Osteocyte (in vitro differentiated cells): ENCODE measurements at places on chromosomes 3 and 15. TPM values are rescaled to one million over a fixed set of nuclear protein-coding genes. Genes with fewer than 3 reads are reported as not detected.

DNA sequence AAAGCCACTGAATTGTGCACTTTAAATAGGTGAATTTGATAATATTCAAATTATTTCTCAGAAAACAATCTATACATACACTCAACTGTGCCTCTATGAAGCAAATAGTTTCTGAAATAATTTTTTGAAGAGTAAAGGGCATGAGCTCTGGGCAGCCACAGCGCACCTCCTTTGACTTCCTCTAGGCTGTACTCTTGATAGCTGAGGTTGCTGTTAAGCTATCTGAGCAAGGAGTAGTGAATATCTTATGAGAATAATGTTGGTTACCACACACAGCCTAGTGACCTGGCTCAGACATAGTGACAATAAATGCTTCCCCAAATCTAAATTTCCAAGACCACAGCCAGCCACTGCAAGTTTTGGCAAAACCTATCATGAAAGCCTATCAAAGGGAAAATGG lies 11.6 kb upstream of the SEC61A1 start:
- H3K4me1 ChIP-seq, result no peaks in the 10 kb centered on the region
- H3K27ac ChIP-seq, result no peak overlapping the region
- H3K27me3 ChIP-seq, result peaks cover 53% of the 10 kb centered on the region
- DNase-seq, result no peak
- no peaks in the 10 kb centered on the region for H3K36me3 ChIP-seq

DNA sequence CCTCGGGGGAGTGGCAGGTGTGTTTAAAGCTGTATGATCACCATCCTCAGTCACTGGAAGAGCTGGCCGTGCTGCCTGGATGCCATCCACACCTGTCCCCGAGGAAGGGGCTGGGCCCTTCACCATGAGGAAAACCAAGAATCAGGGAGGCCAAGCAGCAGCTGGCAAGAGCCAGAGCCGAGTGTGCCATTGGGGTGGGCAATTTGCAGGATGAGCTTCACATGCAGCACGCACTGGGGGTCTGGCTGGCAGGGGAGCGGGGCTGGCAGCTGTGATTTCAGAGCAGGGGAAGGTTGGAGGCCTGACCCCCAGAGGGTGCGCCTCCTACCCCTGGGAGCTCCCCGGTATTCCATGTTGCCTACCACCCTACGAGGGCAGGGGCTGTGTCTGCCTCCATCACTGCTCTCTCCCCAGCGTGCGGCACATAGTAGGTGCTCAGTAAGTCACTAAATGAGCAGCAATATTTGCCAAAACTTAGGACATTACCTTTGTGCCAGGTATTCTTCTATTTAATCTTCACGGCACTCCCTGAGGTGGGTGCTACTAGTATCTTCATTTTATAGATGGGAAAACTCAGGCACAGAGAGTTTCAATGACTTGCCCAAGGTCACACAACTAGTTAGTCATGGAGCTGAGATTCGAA lies 30.3 kb upstream of the IQSEC1 start:
- H3K4me3 ChIP-seq, result no peak overlapping the region
- H3K27ac ChIP-seq, result no peak overlapping the region

- H3K4me3 ChIP-seq, result no peak overlapping the region
- no peaks in the 10 kb centered on the region for H3K27me3 ChIP-seq
- H3K27ac ChIP-seq, result no peak overlapping the region
Measured at GRCh38 chr3:217099-217813, 20.7 kb downstream of the CHL1 start.

- DNase-seq, result no peak
- H3K27me3 ChIP-seq, result no peaks in the 10 kb centered on the region
- peak overlapping the region; percentile 40 for H3K27ac ChIP-seq
- H3K4me3 ChIP-seq, result no peak overlapping the region
- H3K36me3 ChIP-seq, result peaks cover 32% of the 10 kb centered on the region
Measured at GRCh38 chr3:197083486-197083885, 53.9 kb upstream of the MELTF start.

DNA sequence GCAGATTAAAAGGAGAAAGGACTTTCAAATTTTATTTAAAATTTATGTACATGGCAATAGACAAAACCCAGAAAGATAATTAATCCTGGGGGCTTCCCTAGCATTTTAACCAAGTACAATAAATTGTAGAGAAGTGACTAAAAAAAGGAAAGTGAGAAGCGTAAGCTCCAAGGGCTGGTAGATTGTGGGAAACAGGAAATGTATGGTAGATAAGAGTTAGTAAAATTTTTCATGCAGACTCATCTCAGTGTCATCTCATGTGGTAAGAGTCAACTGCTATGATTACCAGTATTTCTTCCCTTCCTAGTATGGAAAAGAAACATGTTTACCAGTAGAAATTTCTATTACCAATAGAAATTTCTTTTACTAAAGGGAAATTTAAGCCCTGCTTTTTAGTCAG lies 464.3 kb upstream of the AGTR1 start:
- H3K4me1 ChIP-seq, result peaks cover 12% of the 10 kb centered on the region
- DNase-seq, result no peak
- no peaks in the 10 kb centered on the region for H3K27me3 ChIP-seq
- no peak overlapping the region for H3K4me3 ChIP-seq

- peaks cover 5% of the 10 kb centered on the region for H3K36me3 ChIP-seq
- H3K4me3 ChIP-seq, result no peak overlapping the region
- H3K4me1 ChIP-seq, result no peaks in the 10 kb centered on the region
Measured at GRCh38 chr3:48891606-48892005, 7.1 kb downstream of the SLC25A20 start.

- peaks cover 7% of the 10 kb centered on the region for H3K36me3 ChIP-seq
- no peak overlapping the region for H3K4me3 ChIP-seq
- no peak for DNase-seq
- no peaks in the 10 kb centered on the region for H3K27me3 ChIP-seq
Measured at GRCh38 chr3:107643038-107643883, 120.5 kb downstream of the BBX start.

GRCh38 chr3:154764856-154765640 lies 315.1 kb upstream of the MME start:
- H3K4me1 ChIP-seq, result peaks cover 2% of the 10 kb centered on the region
- no peaks in the 10 kb centered on the region for H3K36me3 ChIP-seq
- no peaks in the 10 kb centered on the region for H3K27me3 ChIP-seq
- H3K4me3 ChIP-seq, result no peak overlapping the region
- DNase-seq, result no peak

- peaks cover 2% of the 10 kb centered on the region for H3K36me3 ChIP-seq
- H3K4me1 ChIP-seq, result peaks cover 48% of the 10 kb centered on the region
- no peaks in the 10 kb centered on the region for H3K27me3 ChIP-seq
- H3K27ac ChIP-seq, result peak overlapping the region; percentile 87
- no peak for DNase-seq
Measured at GRCh38 chr3:37862903-37863815, 1.5 kb downstream of the CTDSPL start.

GRCh38 chr3:141368925-141369794 lies 856 bp downstream of the ZBTB38 start:
- H3K4me3 ChIP-seq, result peak overlapping the region; percentile 64
- peaks cover 56% of the 10 kb centered on the region for H3K4me1 ChIP-seq
- DNase-seq, result no peak

DNA sequence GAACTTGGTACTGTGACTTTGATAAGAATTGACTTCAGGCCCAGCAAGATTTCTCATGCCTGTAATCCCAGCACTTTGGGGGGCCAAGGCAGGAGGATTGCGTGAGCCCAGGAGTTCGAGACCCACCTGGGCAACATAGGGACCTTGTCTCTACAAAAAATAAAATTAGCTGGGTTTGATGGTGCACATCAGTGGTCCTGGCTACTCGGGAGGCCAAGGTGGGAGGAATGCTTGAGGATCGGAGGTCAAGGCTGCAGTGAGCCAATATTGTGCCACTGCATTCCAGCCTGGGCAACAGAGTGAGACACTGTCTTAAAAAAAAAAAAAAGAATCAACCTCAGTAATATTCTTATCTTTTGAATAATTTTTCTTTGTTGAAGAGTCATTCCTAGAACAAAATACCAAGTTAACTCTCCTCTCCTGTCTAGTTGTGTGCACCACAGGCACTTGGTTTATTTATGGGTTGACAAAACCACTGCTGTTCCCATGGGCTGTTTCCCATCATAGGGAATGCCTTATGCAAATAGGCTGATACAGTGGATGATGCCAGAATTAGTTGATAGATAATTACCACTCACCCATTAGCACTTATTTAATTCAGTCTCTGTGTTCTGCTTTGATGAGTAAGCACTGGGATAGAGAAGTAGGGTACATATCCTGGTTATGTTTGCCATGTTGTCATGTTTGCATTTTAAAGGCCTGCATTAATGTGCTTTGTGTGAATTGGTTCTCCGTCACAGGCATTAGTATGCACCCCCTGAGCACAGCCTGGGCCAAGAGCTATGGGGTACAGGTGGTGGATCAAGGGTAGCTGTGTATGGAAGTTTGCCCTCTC lies 32.9 kb downstream of the TRAK1 start:
- H3K36me3 ChIP-seq, result peaks cover 23% of the 10 kb centered on the region
- H3K27me3 ChIP-seq, result no peaks in the 10 kb centered on the region

GRCh38 chr15:70474471-70475406 lies 288.6 kb downstream of the UACA start:
- H3K27me3 ChIP-seq, result peaks cover 40% of the 10 kb centered on the region
- peaks cover 28% of the 10 kb centered on the region for H3K4me1 ChIP-seq
- peak overlapping the region; percentile 92 for H3K27ac ChIP-seq

DNA sequence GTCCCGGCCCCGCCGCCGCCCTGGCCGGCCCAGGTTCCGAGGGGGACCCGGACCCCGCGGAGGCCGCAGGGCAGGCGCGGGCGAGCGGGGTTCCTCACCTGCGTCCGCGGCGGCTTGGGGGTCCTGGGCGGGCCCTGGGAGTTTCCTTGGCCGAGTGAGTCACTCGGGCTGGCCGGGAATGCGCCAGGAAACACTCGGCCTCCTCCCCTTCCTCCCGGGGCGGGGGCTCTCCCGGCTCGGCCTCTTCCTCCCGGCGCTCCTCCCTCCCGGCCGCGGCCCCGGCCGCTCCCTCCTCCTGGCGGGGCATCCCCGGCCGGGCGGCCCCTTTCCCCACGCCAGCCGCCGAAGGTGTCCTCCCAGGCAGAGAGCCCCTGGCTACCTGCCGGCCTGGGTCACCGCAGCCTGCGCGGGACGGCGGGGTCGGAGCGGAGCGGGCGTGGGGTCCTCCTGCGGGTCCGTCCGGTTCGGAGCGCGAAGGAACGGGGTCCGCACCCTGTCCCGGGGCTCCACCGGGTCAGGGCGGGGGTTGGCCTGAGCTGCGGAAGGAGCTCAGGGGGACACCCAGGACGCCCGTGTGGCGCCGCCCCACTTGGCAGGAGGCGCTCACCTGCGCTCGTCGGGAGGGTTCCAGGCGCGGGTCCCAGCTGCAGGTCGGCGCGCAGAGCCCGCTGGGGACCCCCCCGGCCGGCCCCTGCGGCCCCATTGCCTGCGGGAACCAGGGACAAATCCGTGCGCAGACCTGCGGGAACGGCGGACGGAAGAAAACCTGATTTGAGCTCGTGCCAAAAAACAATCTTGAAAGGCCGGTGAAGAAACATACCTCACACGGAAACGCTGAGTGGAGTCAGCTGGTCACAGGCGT lies at the start of gene CYFIP1:
CYFIP1 (minus strand) TSS at position 180 of the 862 bp plus-strand sequence. CDS start 33,083 bp downstream, outside the sequence.
- no peaks in the 10 kb centered on the region for H3K27me3 ChIP-seq
- peaks cover 14% of the 10 kb centered on the region for H3K4me1 ChIP-seq
- H3K27ac ChIP-seq, result peak within 1 kb of the TSS; percentile 76
- H3K36me3 ChIP-seq, result no peaks in the 10 kb centered on the region
- H3K4me3 ChIP-seq, result peak within 1 kb of the TSS; percentile 98

GRCh38 chr15:70856177-70856883 lies 2.4 kb upstream of the LARP6 start:
- no peak for DNase-seq
- H3K4me3 ChIP-seq, result peak overlapping the region; percentile 46
- peak overlapping the region; percentile 98 for H3K27ac ChIP-seq
- peaks cover 64% of the 10 kb centered on the region for H3K4me1 ChIP-seq
- H3K27me3 ChIP-seq, result no peaks in the 10 kb centered on the region
- H3K36me3 ChIP-seq, result peaks cover 6% of the 10 kb centered on the region

GRCh38 chr15:78209646-78210348 lies 24.6 kb downstream of the ACSBG1 start:
- H3K4me1 ChIP-seq, result peaks cover 36% of the 10 kb centered on the region
- H3K36me3 ChIP-seq, result no peaks in the 10 kb centered on the region
- no peaks in the 10 kb centered on the region for H3K27me3 ChIP-seq
- H3K27ac ChIP-seq, result no peak overlapping the region

- no peak for DNase-seq
- H3K27me3 ChIP-seq, result no peaks in the 10 kb centered on the region
- H3K27ac ChIP-seq, result no peak overlapping the region
Measured at GRCh38 chr3:148289159-148289558, 408.5 kb upstream of the AGTR1 start.

DNA sequence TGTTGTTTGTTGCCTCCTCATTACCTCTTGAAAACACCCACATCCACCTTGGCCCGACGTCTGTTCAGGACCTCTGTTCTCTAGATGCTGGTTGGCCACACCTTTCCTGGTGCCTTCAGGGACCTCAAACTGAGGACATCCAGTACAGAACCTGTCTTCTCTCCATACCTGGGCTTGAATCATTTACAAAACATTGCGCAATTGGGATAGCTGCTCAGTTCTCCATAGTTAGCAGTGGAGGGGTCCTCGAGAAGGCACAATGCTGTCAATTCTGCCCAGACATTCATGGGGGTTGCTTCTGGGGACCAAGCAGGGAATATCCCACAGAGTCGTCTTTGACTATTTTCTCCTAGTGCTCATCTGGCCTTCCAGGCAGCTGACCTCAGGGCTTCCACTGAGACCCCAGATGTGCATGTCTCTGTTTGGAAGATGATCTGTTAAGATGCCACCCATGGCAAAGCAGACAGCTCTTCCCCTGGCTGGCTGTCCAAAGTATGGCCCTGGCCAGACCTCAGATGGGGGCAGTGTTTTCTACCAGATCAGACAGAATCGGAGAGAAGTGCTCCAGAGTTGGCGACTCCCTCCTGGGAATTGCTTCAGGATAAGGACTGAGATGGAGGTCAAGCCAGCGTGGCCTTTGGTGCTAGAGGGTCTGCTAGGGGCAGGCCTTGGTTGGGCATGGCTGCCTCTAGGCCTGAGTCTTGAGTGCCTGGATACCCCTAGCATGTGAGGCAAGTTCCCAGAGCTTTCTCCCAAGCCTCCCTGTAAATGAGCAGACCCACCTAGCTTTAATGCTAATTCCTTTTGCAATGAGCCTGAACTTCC lies 46.1 kb downstream of the CHCHD6 start:
- DNase-seq, result peak; percentile 76
- H3K27me3 ChIP-seq, result no peaks in the 10 kb centered on the region
- peaks cover 54% of the 10 kb centered on the region for H3K4me1 ChIP-seq
- H3K27ac ChIP-seq, result no peak overlapping the region
- no peaks in the 10 kb centered on the region for H3K36me3 ChIP-seq

GRCh38 chr3:182567700-182568099 lies 225.6 kb upstream of the ATP11B start:
- peaks cover 30% of the 10 kb centered on the region for H3K27me3 ChIP-seq
- no peak overlapping the region for H3K27ac ChIP-seq
- peaks cover 2% of the 10 kb centered on the region for H3K4me1 ChIP-seq
- no peaks in the 10 kb centered on the region for H3K36me3 ChIP-seq
- no peak overlapping the region for H3K4me3 ChIP-seq

Gene ISG20
- 8.4 and 10.2 TPM in 2 replicates for total RNA-seq

Gene C15orf62
- not detected in 2 replicates for total RNA-seq

Gene ZMAT3
- 96.9 and 99.0 TPM in 2 replicates for total RNA-seq

Gene SLC22A13
- 0.99 and 1.2 TPM in 2 replicates for total RNA-seq

Gene BAHD1
- 22.8 and 26.4 TPM in 2 replicates for total RNA-seq

Gene PLSCR2
- total RNA-seq, result not detected in 2 replicates

Gene LCMT2
- 8.7 and 8.8 TPM in 2 replicates for total RNA-seq

Gene GOLGA6L6
- total RNA-seq, result not detected in 2 replicates
